ENCODE measurements at places on chromosomes 13 and 19. TPM values are rescaled to one million over a fixed set of nuclear protein-coding genes. Genes with fewer than 3 reads are reported as not detected.
A peak's percentile ranks its signal among the peaks of the same experiment; 100 is the strongest.

DNA sequence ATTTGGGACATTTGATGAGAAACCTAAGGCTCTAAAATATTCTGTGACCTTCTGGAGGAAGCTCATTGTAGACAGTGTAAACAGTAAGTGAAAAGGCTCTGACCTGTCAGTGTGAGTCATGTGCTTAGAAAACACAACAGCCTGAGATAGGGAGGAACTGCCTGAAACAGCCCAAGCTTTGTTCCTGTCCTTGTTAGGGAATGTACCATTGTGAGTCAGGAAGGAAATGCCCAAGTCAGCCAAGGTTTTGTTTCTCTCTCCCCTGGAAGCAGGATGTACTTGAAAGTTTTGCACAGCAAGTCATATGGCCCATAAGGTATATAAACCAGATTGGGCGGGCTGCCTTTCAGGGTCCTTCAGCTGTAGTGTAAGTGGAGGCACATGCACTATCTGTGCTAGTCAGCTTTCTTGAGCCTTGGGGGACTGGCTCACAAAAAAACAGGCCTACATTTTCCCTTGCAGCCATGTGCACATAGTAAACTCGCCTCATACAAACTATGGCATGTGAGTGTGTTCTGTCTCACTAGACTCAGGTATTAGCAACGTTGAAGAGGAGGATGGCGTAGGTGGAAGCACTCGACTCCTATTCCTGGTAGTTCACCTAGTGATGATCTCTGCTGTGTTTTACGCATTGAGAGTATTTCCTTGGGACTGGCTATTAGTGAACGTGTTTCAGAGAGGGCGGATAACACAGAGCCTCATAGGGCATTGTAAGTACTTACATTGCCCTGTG, 141.2 kb upstream of the KLHL1 start:
- ATAC-seq: peak; percentile 41

GFY gene
- total RNA-seq: not detected

GRCh38 chr19:33601583-33601982, 20.2 kb upstream of the CHST8 start:
- ATAC-seq: no peak

DNA sequence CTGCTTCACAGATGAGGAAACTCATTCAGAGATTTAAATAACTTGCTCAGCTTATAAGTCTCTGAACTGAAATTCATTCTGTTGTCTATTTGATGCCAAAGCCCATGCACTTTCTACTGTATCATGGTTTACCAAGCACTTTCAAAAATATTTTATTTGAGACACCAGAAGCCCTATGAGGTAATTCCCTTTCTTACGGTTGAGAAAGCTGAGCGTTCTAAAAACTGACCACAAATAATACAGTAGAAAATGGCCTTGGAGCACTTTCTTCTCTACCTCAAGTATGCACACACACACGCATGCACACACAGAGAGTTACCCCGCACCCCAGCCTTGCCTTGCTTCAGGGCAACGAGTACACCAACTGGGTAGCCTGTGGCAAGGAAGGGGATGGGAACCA, 228.5 kb downstream of the RFC3 start:
- ATAC-seq: no peak

Measured in esophagus mucosa (tissue), 1 donor.